M059J (cell line): ENCODE measurements at places on chromosomes 12 and 14.
A peak's percentile ranks its signal among the peaks of the same experiment; 100 is the strongest.

DNA sequence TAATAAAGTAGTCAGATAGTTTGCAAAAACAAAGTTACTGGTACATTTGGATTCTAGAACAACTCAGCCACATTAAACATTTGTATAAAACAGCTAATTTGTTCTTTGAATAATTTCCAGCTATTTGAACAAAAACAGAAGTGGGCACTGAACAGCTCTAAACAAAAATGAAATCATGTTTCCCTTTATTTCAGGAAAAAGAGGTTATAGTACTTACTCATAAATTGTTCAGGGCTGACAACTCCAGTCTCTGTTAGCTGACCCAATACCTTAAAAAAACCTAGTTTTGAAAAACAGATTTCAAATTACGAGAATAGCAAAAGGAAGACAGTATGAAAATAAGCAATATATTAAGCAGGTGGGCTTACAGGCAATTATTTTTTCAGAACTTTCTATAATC lies 8.2 kb downstream of the GNPNAT1 start:
- DNase-seq = no peak

- DNase-seq = no peak
Observed at GRCh38 chr12:11661491-11662089, 12.1 kb downstream of the ETV6 start.

GRCh38 chr14:61493239-61493638 lies 171.9 kb downstream of the PRKCH start:
- peak; percentile 90 for DNase-seq

DNA sequence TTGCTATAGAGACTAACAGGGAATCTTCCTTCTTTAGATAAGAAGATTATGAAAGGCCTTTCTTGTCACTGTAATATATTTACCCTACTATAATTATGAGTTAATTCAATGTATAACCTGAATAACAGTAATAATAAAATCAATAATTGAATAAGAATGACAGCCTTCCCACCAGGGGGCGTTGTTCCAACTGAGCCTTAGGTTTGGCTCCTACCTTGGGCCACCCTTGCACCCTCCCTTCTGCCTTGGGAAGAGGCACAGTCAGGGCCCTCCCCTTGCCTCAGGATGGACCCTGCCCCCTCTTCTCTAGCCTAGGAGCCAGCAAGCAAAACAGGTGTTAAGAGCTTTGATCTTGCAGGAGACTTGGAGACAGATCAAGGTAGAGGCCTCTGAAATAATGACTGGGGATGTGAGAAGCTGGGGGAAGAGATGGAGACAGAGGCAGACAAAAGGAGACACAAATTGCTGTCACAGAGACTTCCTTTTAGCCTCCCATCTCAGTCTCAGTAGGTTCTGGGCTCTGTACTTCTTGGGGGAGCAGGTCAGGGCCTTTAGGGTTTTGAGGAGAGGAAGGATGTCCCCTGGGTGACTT lies 40.1 kb upstream of the CISTR start:
- DNase-seq = no peak

GRCh38 chr14:102853648-102854047 lies 68.8 kb upstream of the AMN start:
- no peak for DNase-seq

GRCh38 chr12:61857968-61858367 lies 402.2 kb upstream of the USP15 start:
- DNase-seq = no peak

- DNase-seq = peak; percentile 44
Observed at GRCh38 chr12:65673732-65674131, 150.6 kb upstream of the HMGA2 start.

GRCh38 chr12:52771088-52771487 lies 6.1 kb downstream of the KRT76 start:
- DNase-seq = no peak

GRCh38 chr12:84704856-84705255 lies 207.7 kb downstream of the SLC6A15 start:
- DNase-seq = no peak

DNA sequence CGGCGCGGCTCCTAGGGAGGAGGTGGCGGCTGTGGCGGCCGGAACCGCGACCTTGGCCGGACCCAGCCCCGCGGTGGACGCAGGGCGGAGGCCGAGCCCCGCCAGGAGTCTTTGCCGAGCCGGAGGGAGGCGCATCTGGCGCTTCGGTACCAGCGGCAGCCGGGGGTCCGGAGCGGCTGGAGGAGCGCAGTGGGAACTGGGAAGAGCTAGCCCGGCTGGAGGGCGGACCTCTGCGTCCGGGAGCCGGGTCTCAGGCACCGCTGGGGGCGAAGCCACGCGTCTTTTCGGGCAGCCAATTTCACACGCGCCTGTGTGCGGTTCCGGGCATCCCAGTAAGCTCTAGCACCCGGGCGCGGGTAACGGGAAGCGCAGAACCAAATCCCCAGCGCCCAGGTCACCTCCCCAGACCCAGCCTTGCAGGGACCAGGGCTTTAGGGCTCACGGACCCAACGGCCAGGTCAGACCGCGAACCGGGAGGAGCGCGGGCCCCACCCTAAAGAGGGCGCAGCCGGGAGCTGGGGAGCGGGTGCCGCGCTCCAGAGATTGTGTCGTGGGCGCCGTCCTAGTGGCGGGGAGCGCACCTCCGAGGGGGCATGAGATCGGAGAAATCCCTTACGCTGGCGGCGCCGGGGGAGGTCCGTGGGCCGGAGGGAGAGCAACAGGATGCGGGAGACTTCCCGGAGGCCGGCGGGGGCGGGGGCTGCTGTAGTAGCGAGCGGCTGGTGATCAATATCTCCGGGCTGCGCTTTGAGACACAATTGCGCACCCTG lies 89.4 kb downstream of the GALNT8 start:
- DNase-seq = no peak

DNA sequence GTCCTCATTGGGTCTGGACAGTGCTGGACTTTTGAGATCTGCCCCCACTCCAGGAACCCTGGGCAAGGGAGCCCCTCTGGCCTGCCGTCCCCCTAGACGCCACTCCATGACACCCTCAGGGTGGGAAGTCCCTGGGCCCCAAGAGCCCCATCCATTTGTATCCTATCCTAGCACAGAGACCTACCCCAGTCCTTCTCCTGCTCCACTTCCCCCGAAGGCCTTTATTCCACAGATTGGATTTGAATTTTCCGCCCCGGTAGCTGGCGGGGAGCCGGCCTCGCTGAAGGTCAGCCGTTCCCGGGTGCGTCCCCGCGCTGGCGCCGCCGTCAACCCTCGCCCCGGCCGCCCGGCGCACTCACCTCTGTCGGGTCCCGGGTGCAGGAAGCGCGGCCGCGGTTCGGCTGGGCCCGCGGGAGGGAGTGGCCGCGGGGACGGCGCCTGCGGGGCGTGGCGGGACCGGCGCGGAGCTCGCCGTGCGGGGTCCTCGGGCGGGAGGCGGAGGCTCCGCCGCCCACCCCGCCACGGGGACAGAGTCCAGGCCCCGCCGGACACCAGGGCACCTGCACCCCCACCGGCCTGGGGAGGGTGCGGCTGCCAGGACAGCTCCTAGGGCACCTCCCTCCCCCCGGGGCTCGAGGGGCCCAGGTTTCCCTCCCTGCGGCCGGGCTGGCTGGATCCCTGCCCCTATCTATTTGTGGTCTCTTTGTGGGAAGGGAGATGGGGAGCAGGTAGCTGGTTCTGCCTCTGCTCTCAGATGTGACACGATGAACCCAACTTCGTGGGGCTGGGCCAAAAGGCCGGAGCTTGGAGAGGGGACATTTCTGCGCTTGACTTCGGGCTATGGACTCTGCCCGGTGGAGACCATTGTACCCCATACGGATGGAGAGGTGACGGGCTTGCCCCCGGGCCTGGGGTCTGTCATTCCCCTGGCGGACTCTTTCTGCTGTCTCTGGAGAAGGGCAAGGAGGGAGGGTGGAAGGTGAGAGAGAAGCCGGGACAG lies 19.9 kb upstream of the GPR68 start:
- DNase-seq = no peak
